D341Med (cell line): ENCODE measurements at places on chromosomes 2 and 18.

DNA sequence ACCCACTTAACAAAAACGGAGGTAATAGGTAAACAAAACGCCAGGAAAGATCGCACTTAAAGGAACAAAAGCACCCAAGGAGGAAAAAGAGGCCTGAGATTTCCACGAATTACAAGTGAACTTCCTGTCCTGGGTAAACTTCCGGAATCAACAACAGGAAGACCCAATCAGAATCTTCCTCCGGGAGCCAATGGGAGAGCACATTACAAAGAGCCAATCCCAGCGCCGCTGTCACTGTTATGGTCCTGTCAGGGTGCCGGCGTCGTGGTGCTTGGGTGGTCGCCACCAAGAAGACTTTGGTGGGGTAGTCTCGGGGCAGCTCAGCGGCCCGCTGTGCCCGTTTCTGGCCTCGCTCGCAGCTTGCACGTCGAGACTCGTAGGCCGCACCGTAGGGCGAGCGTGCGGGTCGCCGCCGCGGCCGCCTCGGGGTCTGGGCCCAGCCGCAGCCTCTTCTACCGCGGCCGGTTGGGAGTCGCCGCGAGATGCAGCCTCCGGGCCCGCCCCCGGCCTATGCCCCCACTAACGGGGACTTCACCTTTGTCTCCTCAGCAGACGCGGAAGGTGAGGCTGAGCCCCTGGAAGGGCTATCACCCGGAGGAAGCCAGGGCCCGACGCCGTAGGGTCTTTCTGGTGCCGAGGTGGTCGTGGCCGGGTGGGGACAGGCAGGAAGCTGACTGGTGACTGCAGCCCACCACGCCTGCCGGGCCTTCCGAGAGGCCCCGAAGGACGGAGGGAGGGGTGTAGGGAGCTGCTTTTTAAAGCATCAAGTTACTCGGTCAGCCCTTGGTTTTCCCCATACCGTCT, at the start of gene YIPF4:
YIPF4 (plus strand) TSS at position 231 of the 804 bp plus-strand sequence; CDS start at position 483, 252 bp downstream.
- peak; percentile 95 for DNase-seq

DNA sequence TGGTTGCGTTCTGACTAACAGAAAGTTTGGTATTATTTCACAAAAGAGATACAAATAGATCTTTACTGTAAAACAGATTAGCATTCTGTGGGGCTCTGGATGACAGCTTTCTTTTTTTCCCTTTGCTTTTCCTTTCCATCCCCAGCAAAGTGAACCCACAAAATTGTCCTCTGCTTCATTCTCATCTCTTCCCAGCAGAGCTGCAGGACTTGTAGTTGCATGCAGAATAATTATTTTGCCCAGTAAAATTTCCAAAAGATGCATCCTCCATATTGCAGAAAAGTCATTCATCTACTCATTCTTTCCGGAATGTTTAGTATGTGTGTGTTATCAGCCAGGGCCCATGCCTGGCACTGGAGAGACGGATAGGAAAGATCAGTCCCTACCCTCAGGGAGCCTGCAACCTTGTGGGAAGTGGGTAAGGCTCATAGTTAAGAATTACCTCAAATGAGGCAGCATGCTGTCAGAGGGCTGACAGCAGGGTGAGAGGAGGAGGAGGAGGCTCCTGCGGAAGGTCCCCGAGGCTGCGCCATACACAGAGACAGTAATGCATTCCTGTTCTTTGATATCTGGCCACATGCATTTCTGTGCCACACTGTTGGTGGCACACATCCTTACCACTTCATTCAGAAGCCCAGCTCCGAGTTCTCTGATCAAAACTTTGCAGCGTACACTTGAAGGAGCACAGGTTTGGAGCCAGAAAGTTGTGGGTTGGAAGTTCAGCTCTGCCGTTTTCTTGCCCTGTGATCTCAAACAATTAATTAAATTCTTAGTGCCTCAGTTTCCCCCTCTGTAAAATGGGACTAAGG, 225.4 kb downstream of the MYCN start:
- no peak for DNase-seq

DNA sequence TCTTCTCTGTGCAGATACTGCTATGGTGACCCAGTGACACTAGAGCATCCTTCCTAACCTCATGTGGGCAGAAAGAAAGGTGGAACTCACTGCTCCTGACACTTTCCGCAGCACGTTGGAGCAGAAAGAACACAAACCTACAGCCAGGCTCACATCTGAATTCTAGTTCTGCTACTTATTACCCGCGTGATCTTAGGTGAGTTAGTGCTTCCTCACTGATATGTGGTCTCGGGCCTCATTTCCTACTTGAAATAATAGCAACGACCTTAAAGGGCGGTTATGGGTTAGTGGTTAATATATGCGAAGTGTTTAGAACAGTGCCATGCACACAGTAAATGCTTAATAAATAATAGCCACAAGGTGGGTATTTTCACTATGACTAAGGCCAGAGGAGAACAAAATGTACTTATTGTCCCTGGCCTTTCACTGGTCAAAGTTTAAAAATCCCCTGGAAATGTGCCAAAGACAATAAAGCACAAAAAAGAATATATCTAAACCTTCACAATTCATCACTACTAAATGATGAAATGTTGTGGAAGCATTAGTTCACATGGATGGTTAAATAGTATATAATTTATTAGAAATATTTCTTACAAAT, 66.6 kb downstream of the MYOM1 start:
- DNase-seq = no peak

DNA sequence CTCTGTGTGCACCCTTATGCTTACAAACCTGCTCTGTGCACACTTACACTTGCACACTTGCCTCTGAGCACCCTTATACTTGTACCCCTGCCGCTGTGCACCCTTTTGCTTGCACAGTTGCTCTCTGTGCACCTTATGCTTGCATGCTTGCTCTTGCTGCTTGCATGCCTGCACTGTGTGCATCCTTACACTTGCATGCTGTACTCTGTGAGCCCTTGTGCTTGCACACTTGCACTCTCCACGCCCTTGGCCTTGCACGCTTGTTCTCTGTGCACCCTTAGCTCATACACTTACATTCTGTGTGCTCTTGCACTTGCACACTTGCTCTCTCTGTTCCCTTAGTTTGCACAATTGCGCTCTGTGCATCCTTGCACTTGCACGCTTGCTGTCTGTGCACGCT, 78.3 kb downstream of the GNAL start:
- no peak for DNase-seq

DNA sequence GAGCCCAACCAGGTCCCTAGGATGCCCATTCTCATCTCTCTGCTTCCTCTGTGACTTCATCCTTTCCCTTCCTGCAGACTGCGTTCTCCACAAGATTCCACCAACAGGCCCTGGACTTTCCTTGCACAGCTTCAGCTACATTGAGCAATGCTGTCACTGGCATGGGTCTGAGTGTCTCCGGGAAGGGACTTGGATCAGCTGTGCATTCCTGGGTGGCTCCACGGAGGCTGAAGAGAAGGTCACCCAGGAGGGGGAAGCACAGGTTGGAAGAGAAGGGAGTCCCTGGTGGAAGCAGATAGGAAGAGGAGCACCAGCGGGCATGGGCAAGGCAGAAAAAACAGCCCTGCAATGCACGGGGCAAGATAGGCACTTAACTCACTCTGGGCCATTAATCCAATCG, 140.5 kb downstream of the UXS1 start:
- no peak for DNase-seq

GRCh38 chr18:39591649-39592048, 2026.1 kb upstream of the CELF4 start:
- no peak for DNase-seq

- no peak for DNase-seq
These were observed 70.8 kb upstream of the STK17B start for GRCh38 chr2:196242131-196242620.

- DNase-seq = no peak
These were observed 116.9 kb downstream of the NR4A2 start for GRCh38 chr2:156215656-156216055.

DNA sequence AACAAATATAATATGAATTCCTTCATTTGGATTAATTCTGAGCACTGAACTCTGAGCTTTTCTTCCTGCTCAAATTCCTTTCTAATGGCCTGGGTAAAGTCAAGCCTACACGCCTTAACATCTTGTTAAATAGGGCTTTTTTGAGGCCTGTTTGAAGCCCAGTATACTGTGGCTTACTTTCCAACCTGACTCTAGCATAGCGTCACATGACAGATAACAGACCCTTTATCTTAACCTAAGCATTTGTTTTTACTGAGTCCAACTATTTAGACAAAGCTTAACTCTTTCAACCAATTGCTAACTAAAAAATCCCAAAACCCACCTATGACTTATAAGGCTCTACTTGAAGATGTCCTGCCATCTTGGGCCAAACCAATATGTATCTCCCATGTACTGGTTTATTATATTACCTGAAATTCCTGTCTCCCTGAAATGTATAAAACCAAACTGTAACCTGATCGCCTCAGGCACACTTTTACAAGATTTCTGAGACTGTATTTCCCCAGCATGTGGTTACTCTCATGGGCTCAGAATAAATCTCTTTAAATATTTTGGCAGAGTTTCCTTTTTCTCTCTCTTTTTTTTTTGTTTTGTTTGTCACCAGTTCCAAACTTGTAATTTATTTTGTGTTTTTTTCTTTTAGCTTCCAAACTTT, 271.1 kb upstream of the VWC2L start:
- no peak for DNase-seq
